ENCODE measurements at places on chromosomes 4 and X.

DNA sequence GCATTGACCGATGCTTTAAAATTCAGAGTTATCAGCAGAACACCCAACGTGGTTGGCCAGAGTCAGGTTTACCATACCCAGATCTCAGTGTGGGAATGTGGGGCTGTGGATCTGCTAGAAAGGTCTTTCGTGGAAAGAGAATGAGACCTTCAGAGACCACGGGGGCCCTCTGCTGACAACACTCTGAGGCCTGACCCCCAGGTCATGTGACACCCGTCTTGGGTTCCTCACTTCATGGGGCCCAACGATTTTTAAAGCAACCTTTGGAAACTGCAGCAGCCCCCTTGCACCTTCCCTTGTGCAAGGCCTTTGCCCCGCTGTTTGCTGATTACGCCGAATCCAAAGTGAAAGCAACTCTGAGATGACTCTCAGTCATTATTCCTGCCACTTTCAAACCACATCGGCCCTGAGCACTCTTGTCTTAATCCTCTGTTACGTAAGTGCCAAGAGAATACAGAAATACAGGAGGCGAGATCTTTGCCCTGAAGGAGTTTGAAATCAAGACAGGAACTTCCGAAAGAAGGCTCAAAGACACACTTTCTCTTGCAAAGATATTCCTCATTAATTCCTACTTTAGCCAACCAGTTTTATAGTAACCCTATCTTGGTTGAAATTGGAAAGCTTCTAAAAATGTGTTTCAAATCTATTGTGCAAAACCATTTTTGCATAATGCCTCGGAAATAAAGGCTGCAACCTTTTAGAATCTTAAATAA, 88.3 kb downstream of the EVC2 start:
- DNase-seq = no peak

DNA sequence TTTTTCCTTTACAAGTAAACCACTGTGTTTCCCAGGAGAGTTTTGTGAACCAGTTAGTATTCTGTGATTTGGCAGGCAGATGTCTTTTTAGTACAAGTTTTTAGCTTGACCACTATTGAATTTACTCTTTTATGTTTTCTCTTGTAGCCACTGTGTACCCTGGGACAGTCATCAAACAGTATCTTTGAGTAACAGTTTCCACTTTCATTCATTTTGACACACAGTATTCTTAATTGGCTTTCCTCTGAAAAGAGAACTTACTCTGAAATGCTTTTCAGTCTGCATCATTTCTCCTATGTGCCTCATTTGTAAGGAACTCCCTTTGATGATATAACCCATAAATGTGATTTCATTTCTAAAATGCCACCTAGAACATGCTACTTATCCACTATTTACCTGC, 476.5 kb downstream of the PDGFC start:
- no peak for DNase-seq

GRCh38 chr4:108111781-108112180, 57.0 kb downstream of the LEF1 start:
- no peak for DNase-seq

DNA sequence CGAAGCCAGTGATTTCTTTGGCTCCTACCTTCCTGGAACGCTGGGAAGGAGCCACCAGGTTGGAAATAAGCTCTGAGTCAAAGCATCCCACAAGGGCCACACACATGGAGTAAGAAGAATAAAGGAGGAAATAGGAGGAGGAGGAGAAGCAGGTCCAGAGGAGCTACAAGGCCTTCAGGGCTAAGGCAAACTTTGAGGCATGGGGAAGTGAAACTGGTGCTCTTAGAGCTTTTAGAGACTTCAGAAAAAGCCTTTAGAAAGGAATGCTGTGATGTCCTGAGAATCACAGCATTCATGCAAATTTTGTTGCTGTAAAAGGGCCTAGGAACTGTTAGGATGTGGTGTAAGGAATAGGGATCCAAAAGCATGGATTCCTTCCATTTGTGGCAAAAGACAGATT, 135.9 kb upstream of the ARHGEF9 start:
- no peak for DNase-seq

- no peak for DNase-seq
These were observed 75.3 kb downstream of the PPARGC1A start for GRCh38 chr4:23814587-23814986.

DNA sequence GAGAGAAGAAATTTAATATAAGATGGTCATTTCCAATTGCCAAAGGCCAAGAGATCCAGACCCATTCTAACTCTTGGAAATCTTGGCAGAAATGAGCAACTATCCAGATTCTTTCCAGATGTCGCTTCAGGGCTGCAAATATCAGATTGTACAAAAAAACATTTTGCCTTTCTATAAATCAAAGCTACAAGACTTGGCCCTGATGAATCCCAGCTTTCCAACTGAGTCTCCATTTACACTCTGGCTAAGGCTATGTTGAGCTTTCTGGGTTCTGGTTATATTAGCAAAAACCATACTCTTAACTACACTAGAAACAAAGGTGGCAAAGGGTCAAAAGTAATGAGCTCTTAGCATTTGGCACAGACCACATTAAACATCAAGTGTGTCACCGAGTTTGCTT, 345.8 kb downstream of the OPHN1 start:
- DNase-seq = no peak

DNA sequence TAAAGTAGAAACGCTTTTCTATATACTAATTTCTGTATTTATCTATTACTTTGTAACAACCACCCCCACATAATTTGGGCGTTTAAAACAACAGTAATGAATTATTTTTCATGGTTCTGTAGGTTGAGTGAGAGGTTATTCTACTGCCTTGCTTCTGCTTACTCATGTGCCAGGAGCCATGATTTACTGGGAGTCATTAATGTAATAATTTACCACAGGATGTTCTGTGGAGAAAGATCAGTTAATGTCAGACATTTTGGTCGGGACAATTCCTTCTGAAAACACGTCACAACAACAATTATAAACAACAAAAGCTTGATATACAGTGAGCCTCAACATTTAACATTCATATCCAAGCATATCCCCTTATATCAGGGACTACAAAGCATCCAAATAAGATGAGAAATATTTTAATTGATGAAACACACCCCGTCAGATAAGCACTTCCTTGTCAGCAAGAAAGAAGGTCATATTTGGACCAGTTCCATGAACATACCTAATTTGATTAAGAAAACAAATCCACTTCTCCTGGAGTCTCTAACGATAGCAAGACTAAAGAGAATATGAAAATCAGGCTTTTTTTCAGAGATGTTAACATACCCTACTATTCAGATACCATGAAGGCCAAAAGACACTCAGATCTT, 238.5 kb downstream of the PRDM5 start:
- no peak for DNase-seq

DNA sequence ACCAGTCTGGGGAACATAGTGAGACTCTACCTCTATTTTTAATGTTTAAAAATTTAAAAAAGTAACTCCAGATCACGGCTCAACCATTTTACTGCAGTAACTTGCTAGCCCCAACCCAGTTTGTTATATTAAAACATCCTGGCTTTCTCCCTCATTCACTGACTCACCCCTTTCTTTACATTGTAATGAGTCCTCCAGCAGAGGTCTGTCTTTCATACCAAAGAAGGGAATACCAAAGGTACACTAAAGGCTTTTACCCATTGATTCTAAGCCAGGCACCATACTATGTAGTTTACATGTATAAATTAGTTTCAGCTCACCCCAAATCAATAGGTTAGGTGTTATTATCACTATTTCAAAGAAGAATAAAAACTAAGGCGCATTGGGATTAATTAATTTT, 286.9 kb downstream of the PACRGL start:
- no peak for DNase-seq

- DNase-seq = no peak
These were observed 216.3 kb downstream of the KCTD8 start for GRCh38 chr4:44232262-44232661.

- peak; percentile 27 for DNase-seq
These were observed 5.0 kb downstream of the PRMT9 start for GRCh38 chr4:147678796-147679549.

DNA sequence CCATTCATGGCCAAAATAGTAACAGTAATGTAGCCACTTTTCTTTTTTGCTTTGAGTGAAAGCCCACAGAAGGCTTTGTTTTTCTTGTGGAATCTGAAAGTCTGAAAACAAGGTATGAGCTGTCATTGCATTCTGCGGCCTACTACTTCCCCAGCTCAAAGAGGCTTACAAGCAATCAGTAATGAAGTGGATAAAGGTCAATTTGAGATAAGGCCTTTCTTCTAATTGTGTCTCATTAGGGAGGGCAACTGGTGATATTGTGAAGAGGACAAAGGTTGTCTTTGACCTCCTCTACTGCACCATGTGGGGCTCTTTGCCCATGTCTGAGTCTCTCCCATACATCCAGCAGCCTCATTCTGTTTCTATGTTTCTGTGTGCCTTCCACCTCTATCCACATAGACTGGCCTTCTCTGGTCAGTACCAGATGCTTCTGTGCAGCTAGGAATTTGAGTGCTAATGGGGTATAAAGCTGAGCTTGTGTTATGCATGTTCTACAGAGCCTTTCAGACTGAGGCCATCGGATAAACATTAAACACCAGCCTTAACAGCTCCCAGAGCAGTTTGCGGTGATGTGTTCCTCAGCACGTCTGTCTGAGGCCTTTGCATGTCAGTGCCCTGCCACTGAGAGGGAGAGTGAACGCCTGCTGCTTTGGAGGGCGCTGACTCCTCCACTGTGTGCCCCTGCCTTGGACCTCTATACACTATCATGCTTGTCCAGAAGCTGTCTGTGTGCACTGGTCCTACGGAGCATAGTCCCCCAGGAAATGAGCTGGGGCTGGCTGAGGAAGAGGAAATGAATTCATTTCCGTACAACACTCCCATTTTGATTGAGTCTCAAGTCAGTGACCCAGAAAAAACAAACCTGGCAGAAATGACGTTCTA, 80.2 kb downstream of the SH2D1A start:
- DNase-seq = no peak

DNA sequence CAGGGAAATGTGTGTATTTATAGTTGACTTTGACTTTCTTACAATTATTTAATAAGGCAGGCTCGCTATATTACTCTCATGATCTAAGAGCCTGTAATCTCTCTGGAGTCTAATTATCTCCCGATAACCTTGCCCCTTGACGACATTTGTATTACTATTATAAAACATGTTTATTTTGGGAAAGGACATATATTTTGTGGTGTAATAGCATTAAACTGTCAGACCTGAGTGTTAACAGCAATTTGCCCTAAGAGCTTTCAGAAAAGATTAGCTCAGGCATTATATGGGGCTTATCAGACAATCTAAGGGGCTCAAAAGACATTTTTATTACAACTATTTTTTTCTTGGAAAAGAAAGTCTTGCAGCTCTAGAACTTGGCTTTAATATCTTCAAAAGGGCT, 427.9 kb upstream of the SLIT2 start:
- DNase-seq = no peak

DNA sequence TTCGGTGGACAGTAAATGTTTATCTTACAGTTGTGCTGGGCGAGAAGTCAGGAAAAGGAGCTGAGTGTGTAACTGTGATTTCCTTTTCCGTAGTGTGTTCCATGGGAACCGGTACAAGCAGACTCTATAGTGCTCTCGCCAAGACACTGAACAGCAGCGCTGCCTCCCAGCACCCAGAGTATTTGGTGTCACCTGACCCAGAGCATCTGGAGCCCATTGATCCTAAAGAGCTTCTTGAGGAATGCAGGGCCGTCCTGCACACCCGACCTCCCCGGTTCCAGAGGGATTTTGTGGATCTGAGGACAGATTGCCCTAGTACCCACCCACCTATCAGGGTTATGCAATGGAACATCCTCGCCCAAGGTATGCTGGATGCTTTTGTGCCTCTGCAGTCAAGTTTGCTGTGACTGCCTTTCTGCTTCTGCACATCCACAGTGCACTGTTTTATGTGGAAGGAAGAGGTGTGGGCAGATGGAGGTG, 27.4 kb downstream of the NOCT start:
- DNase-seq = no peak

DNA sequence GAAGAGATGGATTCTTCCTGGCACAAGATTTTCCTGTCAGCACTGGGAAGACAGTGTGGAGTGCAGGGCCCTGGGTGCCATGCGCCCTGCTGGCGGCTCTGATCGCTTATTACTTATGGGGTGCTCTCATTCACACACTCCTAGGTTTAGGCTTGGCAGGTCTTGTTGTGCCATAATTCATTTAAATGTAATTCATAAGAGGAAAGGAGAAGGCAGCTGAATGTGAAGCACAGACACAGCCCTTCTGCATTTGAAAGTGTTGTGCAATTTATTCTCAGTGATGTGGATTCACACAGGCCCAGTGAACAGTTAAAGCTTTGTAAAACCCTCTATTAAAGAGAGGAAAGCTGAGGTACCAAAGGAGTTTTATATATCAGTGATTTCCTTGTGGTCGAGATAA, 249.7 kb downstream of the C4orf33 start:
- DNase-seq = no peak

- DNase-seq = no peak
These were observed 74.0 kb upstream of the CENPE start for GRCh38 chr4:103272174-103272573.

- no peak for DNase-seq
These were observed 33.0 kb upstream of the ARHGAP6 start for GRCh38 chrX:11698702-11699101.

DNA sequence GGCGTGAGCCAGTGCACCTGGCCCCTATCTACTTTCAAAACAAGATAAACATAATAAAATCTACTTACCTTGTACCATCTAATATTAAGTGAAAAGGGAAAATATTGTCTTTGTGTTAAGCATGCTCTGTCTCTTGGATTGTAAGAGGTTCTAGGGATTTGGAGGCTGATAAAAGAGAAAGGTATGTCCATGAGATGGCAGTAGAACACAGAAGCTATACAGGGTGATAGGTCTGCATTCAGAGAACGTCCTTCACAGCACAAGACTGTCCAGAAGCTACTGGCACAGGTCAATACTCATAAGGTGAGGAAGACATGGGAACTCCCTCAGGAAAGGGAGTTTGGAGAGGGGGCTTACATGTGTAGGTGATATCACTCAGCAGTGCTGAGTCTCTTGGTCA, 135.5 kb downstream of the TMEM47 start:
- DNase-seq = no peak

DNA sequence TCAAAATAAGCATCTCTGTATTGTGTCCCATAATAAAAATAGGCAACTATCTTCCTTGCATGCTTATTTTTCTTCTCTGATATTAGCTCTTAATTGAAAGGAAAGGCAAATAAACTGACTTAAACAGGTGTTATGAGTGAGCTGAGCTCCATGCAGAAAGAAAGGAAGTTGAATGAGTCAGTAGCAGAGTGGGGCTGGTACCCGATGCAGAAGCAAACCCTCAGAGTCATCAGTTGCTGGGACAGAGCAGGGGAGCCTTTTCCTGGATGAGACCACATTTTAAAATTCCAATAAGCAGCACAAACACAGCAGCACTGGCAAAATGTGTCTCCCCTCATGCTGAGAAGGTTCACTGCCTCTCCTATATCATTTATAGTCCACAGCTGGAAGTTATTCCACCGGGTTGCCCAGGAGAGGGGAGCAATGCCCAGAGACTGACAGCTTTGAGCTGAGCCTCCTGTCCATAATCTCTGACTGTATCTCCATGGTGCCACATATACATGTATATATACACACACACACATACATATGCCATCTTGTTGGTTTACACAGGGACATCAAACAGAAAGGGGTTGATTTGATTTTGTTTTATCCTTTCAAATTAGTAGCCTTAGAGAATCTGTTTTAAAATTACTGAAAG, 274.3 kb upstream of the PPARGC1A start:
- DNase-seq = no peak

GRCh38 chr4:181971411-181971810, 271.8 kb upstream of the TENM3 start:
- no peak for DNase-seq
